Activated T-helper 1 cell treated with Interleukin-2 at 50 U/mL for 16 hours (primary cell): ENCODE measurements at places on chromosomes 12 and 14.

DNA sequence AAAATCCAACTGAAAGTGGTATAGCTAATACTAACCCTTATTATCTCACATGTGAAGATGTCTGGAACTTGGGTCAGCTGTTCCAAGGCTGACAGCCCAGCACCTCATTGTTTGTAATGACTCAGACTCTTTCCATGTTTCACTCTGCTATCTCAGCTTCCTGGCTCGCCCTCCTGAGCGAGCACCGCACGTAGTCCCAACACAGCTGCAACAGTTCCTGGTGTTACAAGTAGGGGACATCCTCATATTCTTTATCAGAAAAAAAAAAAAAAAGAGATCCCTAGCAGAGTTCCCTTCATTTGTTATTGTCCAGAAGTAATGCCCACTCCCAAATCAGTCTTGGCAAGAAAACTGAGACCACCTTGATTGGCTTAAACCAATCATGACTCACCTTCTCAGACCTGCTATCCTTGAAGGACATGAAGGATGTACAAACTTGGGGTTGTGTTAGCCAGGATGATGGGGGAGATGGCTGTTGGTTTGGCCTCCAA is 92.5 kb downstream of the ADCK1 start:
- no peak for DNase-seq

GRCh38 chr14:72793156-72793939 is 100.6 kb downstream of the DPF3 start:
- DNase-seq, result no peak

- no peak for DNase-seq
Observed at GRCh38 chr12:98162906-98163678, 352.3 kb upstream of the TMPO start.

- DNase-seq, result no peak
Observed at GRCh38 chr14:24298892-24299254, 707 bp downstream of the DHRS1 start.

GRCh38 chr12:120381752-120382419 is 12.9 kb upstream of the MSI1 start:
- DNase-seq, result no peak

GRCh38 chr14:88129306-88130056 is 124.5 kb downstream of the GPR65 start:
- DNase-seq, result no peak

- DNase-seq, result no peak
Observed at GRCh38 chr14:101977311-101978071, 13.1 kb downstream of the DYNC1H1 start.

- DNase-seq, result no peak
Observed at GRCh38 chr14:61403411-61403810, 82.0 kb downstream of the PRKCH start.

- no peak for DNase-seq
Observed at GRCh38 chr12:41344776-41345470, 156.8 kb downstream of the PDZRN4 start.

DNA sequence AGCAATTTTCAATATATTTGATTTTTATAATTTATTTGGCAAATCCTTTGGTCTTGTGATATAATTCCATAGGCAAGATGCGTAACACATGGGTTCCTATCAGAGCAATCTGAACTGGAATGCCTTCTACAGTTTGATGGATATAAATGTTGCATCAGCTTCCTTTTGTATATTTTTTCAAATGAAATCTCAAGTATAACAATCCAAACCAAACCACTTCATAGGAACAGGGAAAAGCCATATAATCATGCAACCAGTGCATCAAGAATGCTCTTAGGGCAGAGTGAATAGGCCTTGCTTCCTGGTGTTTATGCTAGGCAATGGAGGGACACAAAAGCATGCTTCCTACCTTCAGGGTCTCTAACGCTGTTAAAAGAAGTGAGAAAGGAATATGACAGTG is 34.5 kb downstream of the EFCAB11 start:
- no peak for DNase-seq

- DNase-seq, result no peak
Observed at GRCh38 chr14:57820581-57820980, 45.3 kb downstream of the SLC35F4 start.
